Fibroblast of the aortic adventitia (primary cell): ENCODE measurements at places on chromosomes 6 and 20. TPM values are rescaled to one million over a fixed set of nuclear protein-coding genes. Genes with fewer than 3 reads are reported as not detected.

The ZSCAN31 gene
- 13.9 and 31.2 TPM in 2 replicates for total RNA-seq

The RING1 gene
- 28.9 and 46.9 TPM in 2 replicates for total RNA-seq

The RGS17 gene
- 7.8 and 38.1 TPM in 2 replicates for total RNA-seq

The ARMH2 gene
- not detected in 2 replicates for total RNA-seq

The BTNL2 gene
- total RNA-seq: not detected in 2 replicates

The TUBB2B gene
- total RNA-seq: 0.25 and 2.9 TPM in 2 replicates
